ENCODE measurements at places on chromosomes 16 and 17.

DNA sequence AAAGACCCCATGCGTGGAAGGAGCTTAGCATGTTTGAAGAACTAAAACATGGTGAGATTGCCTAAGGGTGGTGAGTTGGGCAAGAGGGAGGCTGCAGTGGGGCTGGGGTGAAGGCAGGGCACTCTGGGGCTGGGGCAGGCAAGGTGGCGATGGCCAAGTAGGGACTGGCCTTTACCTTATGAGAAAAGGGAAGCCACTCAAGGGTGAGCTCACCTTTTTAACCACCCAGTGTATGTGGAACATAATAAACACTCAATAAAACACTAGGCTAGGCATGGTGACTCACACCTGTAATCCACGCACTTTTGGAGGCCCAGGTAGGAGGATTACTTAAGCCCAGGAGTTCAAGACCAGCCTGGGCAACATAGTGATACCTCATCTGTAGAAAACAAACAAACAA lies 37.7 kb downstream of the LYRM9 start:
- DNase-seq: no peak

- DNase-seq: peak; percentile 25
Observed at GRCh38 chr17:17512866-17513265, 16.7 kb upstream of the RASD1 start.

- DNase-seq: no peak
Observed at GRCh38 chr17:6366221-6366666, 68.7 kb downstream of the AIPL1 start.

GRCh38 chr17:54172096-54172984 lies 349.6 kb downstream of the KIF2B start:
- no peak for DNase-seq

- no peak for DNase-seq
Observed at GRCh38 chr16:66523861-66524354, 26.0 kb downstream of the TK2 start.

DNA sequence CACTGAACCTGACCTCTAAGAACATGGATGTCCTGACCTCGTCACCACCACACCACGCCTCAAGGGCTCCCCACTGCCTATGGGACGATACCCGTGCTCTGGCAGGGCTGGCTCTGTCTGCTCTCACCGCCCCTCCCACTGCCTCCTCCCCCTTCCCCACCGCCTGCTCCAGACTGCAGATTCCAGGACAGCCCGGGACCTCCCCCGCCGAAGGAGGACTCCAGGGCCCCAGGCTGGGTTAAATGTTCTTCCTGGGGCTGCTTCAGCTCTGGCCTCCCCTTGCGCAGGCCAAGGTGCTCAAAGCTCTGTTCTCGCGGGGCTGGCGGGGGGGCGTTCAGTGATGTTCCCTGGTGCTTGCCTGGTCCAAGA lies 3.1 kb downstream of the NPW start:
- no peak for DNase-seq

DNA sequence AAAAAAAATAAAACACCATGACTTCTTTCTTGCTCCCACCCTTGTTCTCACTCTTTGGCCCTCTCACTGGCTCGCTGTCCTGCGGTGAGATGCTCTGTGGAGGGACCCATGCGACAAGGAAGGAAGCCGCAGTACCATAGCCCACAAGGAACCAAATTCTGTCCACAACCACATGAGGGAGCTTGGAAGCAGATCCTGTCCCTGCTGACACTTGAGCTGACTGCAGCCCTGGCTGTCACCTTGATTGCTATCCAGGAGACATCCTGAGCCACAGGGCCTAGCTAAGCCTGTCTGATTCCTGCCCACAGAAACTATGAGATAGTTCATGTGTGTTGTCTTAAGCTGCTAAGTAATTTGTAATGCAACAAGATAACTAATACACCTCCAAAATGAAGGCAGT lies 4.8 kb upstream of the MT2A start:
- DNase-seq: no peak

DNA sequence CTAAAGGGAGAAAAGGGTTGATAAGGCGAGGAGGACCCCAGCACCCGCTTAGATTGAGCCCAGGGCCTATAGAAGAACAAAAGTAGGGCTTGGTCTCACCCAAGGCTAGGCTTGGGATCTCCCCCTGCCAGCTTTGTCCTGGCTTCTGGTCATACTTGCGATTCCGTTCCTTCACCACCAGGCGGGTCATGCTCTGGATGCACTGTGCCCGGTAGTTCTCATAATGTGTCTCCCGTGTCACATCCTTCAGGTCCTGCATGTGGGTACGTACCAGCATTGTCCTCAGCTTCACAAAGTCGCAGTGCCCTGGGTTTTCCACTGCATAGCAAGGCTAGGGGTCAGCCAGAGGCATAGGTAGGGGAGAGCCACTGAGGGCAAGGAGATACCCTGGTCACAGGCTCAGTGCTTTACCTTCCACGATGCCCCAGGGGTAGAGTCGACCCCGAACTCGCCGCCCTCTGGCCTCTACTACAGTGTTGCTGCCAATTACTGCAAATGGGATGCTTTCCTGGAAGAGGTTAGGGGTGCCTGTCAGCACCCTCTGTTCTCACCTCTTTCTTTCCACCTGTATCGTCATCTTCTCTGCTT lies 6.5 kb upstream of the MTMR4 start:
- no peak for DNase-seq

DNA sequence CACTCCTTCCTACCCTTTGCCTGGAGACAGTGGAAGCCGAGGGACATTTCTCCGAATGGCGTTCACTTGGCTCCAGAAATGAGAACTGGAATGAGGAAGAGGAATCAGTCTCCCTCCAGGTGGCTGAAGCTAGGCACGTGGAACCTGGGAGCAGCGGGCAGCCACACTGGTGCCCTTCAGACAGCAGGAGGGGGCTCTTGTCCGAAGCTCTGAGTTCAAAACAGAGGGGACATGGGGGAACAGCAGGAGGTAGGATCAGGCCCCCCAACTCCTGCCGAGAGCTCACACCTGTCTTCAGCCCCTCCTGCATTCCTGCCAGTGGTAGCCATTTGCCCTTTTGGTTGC lies 41.5 kb downstream of the TMEM235 start:
- no peak for DNase-seq

- no peak for DNase-seq
Observed at GRCh38 chr17:49946964-49947584, 21.9 kb upstream of the DLX4 start.

DNA sequence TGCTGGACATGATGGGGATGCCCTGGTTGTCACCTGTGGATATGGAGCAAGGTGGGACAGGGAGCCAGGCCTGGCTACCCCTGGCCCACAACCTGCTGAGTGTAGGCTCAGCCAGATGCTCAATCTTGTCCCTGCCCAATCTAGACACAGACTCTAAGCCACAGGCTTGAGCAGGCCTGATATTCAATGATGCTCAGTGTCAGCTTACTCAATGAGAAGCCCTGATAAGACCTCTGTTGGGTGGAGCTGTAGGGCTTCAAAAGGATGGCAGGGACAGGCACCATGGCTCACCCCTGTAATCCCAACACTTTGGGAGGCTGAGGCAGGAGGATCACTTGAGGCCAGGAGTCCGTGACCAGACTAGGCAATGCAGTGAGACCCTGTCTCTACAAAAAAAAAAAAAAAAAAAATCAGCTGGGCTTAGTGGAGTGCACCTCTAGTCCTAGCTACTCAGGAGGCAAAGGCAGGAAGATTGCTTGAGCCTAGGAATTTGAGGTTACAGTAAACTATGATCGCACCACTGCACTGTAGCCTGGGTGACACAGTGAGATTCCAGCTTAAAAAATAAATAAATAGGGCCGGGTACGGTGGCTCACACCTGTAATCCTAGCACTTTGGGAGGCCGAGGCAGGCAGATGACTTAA lies 3.4 kb downstream of the LCAT start:
- no peak for DNase-seq

DNA sequence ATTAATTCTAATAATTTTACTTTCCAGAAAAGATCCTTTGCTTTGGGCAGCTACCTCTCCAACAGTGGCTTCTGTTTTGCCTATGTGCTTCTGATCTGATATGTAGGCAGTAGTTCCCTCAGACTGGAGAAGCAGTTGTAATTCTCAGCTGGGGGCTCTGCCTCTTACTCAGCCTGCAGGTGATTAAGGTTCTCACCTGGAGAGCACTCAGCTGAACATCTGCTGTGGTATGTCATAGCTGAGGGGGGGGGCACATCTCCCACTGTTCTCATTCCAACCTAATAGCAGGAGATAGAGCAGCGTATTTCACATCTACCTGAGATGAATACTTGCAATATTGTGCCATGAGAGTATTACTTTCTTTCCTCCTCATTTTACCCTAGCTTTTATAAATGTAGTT lies 511.9 kb upstream of the CDH8 start:
- DNase-seq: no peak

- no peak for DNase-seq
Observed at GRCh38 chr17:42016411-42016831, 818 bp downstream of the DNAJC7 start.

GRCh38 chr17:67353929-67354574 lies 12.3 kb downstream of the PSMD12 start:
- no peak for DNase-seq

GRCh38 chr16:31486045-31486444 lies 3.1 kb downstream of the SLC5A2 start:
- no peak for DNase-seq

DNA sequence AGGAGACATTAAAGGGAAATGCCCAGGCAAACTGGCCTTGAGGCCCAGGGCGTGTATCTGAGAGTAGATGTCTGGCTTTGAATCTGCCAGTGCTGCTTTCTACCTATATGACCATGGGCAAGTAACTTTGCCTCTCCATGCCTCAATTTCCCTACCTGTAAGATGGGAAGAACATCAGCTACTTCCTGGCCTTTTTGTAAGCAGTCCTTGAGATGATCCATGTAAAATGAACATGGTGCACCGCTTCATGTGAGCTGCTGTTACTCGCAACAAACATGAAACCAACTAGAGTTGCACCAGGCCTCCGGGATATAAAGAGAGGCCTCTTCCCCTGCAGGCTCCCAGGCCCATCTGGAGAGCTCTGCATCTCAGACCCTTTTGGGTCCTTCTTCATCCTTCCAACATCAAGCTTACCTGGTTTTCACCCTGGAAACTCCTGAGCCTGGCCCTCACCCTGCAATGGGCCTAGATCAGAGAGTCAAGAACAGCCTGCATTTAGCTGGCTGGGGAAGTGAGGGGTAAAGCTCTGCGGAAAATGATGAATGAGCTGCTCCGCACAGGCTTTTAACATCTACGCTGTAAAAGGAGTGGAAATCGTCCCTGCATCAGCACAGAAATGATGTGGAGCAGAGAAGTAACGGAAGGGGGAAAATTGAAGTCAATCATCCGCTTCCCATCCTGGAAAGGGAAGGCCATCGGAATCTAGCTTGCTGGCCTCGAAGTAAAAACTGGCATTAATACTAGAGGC lies 2.3 kb upstream of the MYH11 start:
- no peak for DNase-seq

DNA sequence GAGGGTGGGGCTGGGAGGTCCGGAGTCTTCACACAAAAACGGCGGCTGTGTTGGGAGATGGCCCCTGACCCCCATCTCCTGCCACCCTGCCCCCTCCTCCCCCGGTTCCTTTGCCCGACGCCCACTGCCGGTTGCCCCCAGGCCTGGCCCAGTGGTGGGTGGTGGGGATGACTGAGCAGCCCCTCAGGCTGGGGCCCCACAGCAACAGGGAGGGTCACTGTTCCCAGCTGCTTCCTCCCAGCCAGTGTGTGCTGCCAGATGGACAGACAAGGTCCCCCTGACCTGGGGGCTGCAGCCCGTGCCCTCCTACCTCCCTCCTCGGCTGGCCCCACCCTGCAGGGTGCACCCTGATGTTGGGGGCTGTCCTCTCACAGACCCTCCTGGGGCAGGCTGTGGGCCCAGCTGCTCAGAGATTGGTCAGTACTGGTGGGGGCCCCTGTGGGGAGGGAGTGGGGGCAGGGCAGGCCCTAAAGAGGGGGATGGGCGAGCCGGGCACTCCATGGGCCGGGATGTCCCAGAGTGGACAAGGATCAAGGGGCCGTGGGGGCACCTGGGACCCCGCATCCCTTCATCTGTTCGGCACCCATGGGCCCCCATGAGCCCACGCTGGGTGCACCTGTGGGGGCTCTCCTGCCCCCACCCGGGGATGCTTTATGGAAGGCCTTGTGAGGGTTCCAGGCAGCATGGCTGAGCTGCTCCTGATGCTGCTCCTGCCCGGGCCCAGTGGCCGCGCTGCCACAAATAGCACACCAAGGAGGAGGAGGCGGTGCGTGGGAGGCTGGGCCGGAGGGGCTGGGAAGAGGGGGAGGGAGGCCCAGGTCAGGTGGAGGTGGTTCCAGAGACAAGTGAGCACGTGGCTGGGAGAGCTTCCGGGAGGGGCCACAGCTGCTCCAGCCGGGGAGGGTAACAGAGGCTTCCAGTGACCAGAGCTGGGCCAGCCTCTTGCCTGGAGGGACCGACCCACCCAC lies 5.1 kb downstream of the C1QTNF8 start:
- no peak for DNase-seq

DNA sequence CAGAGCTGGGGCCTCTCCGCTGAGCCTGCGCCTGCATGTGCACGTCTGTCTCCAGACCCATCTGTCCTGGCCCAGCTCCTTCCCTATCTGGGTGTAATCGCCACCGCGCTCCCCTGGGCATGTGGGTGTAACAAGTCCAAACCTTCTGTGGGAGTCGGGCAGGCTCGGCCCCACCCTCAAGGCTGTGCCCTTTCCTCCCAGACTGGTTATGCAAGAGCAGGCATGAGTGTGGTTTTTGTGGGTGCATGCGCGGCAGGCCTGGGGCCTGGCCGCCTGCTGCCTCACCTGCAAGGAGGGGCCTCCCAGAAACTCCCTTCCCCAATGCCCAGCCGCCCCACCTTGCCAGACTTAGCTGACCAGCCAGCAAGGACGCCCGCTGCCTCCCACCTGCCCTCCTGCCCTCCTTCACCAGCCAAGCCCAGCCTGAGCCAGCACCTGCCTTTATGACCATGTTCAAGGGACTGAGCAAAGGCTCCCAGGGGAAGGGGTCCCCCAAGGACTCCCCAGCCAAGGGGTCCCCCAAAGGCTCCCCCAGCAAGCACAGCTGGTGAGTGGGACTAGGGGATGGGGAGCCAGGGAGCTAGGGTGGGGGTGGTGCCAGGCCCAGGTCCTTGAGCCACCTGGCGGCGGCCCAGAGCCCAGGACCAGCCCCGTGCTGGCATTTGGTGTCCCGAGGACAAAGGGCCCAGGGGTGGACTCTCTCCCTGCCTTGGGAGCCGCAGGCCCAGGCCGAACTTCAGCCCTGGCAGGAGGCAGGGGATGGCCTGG lies at the start of gene EVPLL:
Gene EVPLL, plus strand, starts transcription at position 342 of the 768 bp plus-strand sequence. CDS start 3,160 bp downstream, outside the sequence.
- peak; percentile 92 for DNase-seq

DNA sequence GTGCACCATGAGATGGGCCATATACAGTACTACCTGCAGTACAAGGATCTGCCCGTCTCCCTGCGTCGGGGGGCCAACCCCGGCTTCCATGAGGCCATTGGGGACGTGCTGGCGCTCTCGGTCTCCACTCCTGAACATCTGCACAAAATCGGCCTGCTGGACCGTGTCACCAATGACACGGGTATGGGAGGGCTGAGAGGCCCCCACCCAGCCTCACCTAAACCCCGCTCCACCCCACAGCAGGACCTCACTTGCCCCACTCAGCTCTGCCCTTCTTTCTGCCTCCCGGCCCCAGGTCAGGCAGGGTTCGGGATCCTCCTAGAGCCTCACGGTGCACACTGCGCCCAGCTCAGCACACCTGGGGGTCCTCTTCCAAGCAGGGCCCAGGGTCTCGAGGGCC lies 5.6 kb downstream of the ACE start:
- no peak for DNase-seq

- no peak for DNase-seq
Observed at GRCh38 chr17:40427002-40427491, 9.4 kb upstream of the TOP2A start.
